Natural killer cell (primary cell): ENCODE measurements at places on chromosomes 7 and 10. TPM values are rescaled to one million over a fixed set of nuclear protein-coding genes. Genes with fewer than 3 reads are reported as not detected.

GRCh38 chr10:47261556-47261955 lies 38.4 kb upstream of the GDF10 start:
- peaks cover 36% of the 10 kb centered on the region for H3K4me1 ChIP-seq
- H3K27me3 ChIP-seq, result no peaks in the 10 kb centered on the region
- H3K36me3 ChIP-seq, result no peaks in the 10 kb centered on the region
- no peak overlapping the region for H3K4me3 ChIP-seq
- H3K27ac ChIP-seq, result no peak overlapping the region

- no peak overlapping the region for H3K27ac ChIP-seq
- H3K4me1 ChIP-seq, result no peaks in the 10 kb centered on the region
- DNase-seq, result no peak
- H3K27me3 ChIP-seq, result no peaks in the 10 kb centered on the region
- no peaks in the 10 kb centered on the region for H3K36me3 ChIP-seq
These were observed 37.4 kb downstream of the AUTS2 start for GRCh38 chr7:69635555-69636185.

Gene HECW1
- total RNA-seq, result not detected

DNA sequence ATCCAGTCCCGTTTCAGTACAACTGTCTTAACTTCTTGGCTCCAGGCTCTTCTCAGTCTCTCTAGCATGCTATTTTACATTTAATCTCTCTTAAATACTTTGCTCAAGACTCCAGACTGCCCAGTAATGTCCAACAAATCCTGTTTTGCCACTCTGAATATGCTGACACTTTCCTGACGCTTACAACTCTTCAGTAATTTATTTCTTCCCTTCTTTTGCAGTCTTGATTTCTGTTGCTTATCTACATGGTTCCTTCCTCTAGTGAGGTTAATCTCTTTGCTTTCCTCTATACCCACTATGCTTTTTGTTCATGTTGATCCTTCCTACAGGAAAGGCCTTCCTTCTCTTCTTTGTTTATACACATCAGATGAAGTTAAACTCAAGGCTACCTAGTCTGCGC lies 23.7 kb downstream of the UMAD1 start:
- no peak overlapping the region for H3K27ac ChIP-seq
- DNase-seq, result no peak
- H3K27me3 ChIP-seq, result no peaks in the 10 kb centered on the region
- H3K4me3 ChIP-seq, result no peak overlapping the region
- no peaks in the 10 kb centered on the region for H3K4me1 ChIP-seq

GRCh38 chr10:11024596-11024995 lies 6.9 kb downstream of the CELF2 start:
- no peak overlapping the region for H3K4me3 ChIP-seq
- DNase-seq, result no peak
- H3K27me3 ChIP-seq, result peaks cover 13% of the 10 kb centered on the region
- H3K27ac ChIP-seq, result no peak overlapping the region
- H3K36me3 ChIP-seq, result no peaks in the 10 kb centered on the region

Gene CPXM2
- total RNA-seq, result not detected
